ENCODE measurements at places on chromosomes 6 and 20.

DNA sequence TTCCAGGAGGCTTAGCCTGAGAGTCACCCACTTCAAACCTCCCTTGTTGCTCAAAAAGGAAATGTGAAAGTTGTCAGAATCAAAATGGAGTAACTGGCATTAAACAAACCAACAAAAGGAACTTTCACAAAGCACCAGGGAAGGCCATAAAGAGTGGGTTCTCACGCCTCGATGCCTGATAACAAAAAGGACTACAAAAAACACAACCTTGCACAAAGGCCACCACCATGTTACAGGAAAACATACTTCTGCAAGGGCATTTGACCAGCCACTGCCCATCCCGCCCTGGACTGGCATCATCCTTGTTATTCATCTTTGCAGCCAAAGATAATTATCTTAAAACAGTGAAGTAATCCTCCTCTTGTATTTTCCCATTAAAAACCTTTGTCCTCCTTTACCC lies 34.8 kb downstream of the RNASET2 start:
- no peak for DNase-seq

- peak; percentile 21 for DNase-seq
Observed at GRCh38 chr20:21571841-21572690, 58.2 kb upstream of the NKX2-2 start.

DNA sequence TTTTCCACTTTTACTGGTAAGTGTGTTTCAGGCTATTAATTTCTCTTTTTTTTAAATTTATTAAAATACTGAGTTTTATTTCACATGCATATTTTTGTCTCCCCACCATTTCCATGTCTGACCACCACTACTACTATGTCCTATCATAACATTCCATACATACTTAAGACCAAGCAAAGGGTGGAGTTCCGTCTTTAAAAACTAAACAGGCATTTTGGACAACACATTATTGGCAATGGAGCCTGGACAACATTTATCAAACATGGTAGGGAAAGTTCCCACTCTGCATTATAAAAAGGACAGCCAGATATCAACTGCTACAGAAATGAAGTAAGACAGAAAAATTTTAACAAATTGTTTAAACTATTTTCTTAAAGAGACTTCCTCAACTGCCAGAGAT lies 91.9 kb downstream of the LMBRD1 start:
- DNase-seq = peak; percentile 1

GRCh38 chr6:15255909-15256395 lies 10.1 kb downstream of the JARID2 start:
- DNase-seq = no peak

DNA sequence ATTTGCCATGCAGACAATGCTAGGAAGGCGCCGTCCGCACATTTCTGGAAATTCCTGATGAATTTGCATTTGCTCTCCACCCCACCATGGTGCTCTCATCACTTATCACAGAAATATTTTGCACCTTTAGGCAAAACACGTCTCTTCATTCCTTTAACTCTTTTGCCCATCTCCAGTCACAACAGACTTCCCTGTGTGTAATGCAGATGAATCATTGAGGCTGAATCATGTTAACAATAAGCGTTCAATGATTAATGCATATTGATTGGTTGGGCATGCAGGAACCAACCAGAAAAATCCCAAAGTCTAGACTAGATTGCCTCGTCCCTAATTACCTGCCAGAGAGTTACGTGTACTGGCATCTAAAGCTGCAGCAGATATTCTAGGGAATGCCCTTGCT lies 80.0 kb upstream of the ATXN1 start:
- no peak for DNase-seq

DNA sequence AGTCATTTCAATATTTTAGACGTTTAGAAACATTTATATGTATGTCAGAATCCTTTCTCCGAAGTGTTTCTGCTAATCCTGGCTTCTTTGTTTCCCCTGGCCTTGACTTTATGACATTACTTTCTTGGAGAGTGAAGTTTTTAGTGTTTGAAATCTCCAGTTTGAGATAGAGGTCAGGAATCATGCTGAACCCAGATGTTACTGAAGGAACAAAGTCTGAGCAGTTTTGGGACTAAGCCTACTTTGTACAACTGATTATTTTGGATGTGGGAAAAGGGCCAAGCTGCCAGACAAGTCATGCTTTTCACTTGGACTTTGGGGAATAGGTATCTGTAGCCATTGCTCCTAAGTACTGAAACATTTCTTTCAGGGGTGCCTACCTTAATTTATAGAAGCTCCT lies 2.3 kb downstream of the RNF144B start:
- no peak for DNase-seq

- DNase-seq = no peak
Observed at GRCh38 chr6:140766999-140767398, 1365.7 kb upstream of the GJE1 start.

DNA sequence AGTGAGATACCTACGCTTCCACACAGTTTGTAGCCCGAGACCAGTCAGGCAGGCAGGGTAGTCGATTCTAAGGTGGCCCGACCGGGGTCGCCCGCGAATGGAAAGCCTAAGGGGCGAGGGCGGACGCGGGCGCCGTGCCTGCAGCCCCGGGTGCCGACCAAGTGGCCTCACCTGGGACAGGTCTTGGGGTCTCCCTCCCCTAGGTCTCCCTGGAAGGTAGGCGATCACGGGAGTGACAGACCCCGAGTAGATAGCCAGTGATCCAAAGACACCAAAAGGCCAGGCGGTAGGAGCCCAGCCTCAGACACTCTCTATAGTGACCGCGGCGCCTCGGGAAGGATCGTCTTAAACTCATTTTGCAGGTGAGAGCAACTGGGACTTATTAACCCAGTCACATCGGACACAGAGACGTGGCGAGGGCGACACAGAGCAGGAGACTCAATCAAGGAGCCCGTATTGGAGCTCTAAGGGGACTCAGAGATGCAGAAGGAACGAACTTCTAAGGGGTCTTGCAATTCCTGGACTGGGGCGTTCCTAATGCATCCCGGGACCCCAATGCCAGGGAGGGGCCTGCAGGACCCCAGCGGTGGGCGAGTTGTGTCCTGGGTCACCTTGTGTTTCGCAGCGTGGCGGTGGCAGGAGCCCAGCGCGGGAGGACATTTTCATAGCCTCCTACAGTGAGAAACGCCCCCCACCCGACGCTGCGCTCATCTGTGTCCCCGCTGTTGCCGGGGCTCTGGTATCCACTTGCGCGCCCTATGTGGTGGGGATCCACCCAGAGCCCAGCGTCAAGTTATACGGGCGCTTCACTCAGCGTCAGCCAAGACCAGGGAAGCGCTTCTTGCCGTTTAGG lies 2.1 kb upstream of the VSX1 start:
- no peak for DNase-seq

DNA sequence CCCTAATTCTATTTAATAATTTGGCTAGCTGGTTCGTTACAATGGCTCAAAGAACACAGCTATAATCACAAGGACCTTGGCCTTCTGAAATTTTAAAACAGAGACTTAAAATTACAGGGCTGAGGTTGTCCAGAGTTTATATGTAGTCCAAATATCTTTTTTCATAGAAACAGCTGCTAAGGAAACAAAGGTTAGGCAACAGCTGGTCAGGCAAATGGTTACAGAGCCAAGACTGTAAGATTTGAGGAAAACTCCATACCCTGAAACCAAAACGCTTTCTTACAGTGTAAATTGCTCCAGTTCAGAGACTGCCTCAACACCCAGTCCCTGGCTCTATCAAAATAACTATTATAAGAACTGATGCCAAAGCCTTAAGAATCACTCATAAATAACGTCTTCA lies 9.7 kb upstream of the ARHGAP18 start:
- DNase-seq = peak; percentile 32

GRCh38 chr6:106360410-106360988 lies at the start of gene CRYBG1:
CRYBG1 (plus strand) TSS chr6:106360717; CDS start chr6:106360909, 192 bp downstream.
- peak; percentile 16 for DNase-seq

- DNase-seq = peak; percentile 5
Observed at GRCh38 chr6:99467509-99468106, 42.5 kb upstream of the PNISR start.

DNA sequence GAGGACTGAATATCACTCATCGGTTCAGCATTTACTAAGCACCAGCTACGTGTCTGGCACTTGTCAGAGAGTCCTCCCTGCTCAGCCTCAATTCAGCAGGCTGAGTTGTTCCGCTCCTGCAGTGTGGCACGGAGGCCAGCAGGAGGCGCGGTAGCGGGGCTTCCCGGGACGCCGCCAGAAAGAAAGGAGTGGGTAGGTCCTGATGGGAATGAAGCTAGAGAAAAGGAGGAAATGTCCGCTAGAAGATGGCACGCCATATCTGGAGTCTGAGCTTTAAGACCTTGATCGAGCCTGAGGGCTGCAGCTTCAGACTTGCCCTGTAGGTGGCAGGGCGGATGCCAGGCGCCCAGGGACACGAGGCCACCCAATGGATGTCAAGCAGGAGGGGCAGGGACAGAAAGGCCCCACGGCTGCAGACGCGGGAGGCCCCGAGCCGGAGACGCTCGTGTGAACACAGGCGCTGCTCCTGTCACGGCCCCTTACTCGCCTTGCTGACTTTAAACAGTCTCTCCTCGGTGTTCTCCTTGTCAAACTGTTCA lies 18.7 kb downstream of the SERPINB6 start:
- DNase-seq = peak; percentile 83

GRCh38 chr20:43375591-43375990 lies 82.1 kb upstream of the SRSF6 start:
- DNase-seq = no peak

DNA sequence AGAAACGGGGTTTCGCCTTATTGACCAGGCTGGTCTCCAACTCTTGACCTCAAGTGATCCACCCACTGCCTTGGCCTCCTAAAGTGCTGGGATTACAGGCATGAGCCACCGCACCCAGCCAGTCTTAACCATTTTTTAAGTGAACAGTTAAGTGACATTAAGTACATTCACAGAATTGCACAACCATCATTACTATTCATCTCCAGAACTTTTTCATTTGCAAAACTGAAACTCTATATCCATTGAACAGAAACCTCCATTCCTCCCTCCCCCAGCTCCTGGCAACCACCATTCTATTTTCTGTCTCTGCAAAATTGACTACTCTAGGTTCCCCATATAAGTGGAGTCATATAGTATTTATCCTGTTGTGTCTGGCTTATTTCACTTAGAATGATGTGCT lies 59.7 kb downstream of the PLCB4 start:
- no peak for DNase-seq

DNA sequence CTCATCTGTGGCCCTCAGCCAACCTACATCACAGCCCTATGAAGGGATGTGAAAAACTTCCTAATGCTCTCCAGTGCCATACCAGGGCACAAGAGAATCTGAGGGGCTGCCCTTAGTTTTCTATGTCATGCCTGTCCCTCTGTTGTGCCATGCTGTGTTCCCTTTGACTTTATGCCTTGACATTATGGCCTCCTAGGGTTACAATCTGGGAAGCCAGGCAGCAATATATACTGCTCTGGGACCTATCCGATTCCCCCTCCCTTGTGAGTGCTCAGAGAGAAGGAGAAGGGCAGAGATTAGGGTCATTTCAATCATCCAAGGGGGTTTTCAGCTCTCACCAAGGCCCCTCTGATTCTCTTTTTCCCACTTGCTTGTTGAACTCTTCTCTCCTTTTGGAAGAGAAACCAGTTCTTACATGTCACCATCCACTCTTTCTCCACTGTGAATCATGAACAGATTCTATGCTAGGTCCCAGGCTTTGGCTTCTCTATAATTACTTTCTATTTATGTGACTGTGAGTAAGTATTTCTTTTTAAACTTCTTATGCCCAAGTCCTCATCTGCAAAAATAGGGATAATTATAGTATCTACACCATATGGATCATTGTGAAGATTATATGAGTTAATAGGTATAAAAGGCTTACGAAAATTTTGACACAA lies 14.2 kb upstream of the FRK start:
- DNase-seq = no peak

- DNase-seq = no peak
Observed at GRCh38 chr6:112800439-112800838, 453.3 kb downstream of the RFPL4B start.

DNA sequence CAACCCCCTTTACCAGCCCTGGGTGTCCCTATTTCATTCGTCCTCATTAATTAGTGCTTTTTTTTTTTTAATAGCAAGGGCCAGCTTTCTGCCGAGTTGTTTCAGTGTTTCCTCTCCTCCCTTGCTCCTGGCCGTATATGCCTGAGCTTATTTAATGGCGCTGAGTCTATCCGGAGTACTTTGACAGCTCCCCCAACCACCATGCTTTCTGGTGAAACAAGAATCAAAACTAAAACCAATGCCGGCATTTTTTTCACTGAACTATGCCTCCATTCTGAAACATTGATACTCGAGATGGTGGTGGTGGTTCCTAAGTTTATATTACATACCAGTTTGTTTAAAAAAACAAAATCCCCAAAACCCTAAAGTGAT lies 1.2 kb downstream of the DCBLD1 start:
- DNase-seq = no peak

- no peak for DNase-seq
Observed at GRCh38 chr20:5844063-5844681, 94.0 kb downstream of the SHLD1 start.

GRCh38 chr6:15366003-15366535 lies 120.2 kb downstream of the JARID2 start:
- DNase-seq = no peak

- no peak for DNase-seq
Observed at GRCh38 chr20:47951521-47951971, 166.3 kb upstream of the SULF2 start.

DNA sequence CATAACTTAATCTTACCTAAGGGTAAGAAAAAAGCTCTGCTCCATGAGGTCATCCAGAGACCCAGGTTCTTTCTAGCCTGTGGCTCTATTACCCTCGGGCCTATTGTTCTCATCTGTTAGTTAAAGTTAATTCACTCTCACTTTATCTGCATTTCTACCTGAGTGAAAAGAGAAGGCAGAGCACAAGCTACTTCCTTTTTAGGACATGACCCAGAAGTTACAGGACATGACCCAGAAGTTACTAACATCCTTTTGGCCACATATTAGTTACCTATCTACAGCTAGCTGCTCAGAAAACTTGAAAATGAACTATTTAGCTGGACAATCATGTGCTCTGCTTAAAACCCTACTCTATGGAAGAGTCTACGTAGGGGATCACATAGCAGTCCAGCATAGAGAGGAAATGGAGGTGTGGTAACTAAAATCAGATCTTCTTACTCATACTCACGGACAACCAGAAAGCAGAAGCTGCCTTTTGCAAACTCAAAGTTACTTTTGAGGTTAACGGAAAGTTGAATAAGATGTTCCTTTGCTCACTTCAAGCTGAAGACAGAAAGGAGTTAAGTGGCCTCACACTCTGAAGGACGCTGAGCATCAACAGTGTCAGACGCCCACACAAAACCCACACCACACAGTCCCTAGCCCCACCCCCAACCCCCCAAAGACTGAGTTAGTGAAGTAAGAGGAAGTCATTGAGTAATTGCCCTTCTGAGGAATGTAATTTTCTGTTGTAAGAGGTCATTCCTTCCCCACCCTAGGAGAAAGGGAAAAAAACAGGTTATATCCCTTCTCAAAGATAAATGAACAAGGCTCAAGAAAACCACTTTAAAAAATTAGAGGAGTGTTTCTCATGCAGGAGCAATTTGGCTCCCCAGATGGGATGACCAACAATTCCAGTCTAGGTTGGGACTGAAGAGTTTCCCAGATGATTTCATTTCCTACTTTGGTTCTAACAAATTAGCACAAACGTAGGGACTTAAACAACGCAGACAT lies 45.9 kb upstream of the TAB2 start:
- DNase-seq = no peak
